ENCODE measurements at places on chromosomes 1 and 21. TPM values are rescaled to one million over a fixed set of nuclear protein-coding genes. Genes with fewer than 3 reads are reported as not detected.

DNA sequence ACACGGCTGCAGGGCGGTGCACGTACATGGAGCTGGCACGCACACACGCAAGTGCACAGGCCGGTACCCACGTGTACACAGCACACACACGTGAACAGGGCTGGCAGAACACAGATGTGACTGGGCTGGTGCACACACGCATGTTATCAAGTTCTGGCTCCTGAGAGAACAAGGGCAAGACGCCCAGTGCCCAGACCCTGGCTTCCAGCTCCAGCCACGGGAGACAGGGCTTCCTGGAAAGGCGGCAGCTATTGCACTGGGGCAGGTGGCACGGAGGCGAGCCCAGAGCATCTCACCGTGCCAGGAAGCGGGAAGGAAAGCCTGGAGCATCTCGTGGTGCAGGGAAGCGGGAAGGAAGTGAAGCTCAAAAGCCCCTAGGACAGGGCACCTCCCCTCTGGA lies 5.9 kb downstream of the SDF4 start:
- H3K4me3 ChIP-seq = no peak overlapping the region
- peaks cover 19% of the 10 kb centered on the region for H3K4me1 ChIP-seq
- no peak for DNase-seq

DNA sequence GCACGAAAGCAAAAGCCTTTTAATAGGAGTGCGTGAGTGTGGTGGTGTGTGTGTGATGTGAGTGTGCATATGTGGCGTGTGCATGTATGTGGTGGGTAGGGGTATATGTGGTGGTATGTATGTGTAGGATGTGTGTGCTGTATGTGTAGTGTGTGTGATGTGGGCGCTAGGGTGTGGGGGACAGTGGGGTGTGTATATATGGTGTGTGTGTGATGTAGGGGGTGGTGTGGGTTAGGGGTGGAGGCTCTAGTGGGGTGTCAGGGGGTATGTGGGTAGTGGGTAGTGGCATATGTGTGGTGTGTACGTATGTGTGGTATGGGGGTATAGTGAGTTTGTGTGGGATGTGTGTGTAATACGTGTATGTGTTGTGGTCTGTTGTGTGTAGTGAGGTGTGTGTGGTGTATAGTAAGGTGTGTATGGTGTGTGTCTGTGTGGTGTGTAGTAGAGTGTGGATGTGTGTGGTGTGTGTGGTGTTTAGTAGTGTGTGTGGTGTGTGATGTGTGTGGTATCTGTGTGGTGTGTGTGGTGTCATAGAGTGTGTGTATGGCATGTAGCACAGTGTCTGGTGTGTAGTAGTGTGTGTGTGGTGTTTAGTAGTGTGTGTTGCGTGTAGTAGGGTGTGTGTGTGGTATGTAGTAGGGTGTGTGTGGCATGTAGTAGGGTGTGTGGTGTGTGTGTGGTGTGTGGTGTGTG lies 86.0 kb downstream of the SYT2 start:
- peaks cover 9% of the 10 kb centered on the region for H3K27me3 ChIP-seq
- no peak overlapping the region for H3K4me3 ChIP-seq
- peaks cover 10% of the 10 kb centered on the region for H3K4me1 ChIP-seq
- H3K36me3 ChIP-seq = no peaks in the 10 kb centered on the region
- DNase-seq = no peak

- DNase-seq = peak; percentile 91
- no peaks in the 10 kb centered on the region for H3K36me3 ChIP-seq
- H3K27ac ChIP-seq = peak overlapping the region; percentile 72
- H3K4me3 ChIP-seq = no peak overlapping the region
- H3K27me3 ChIP-seq = no peaks in the 10 kb centered on the region
- peaks cover 3% of the 10 kb centered on the region for H3K4me1 ChIP-seq
Observed at GRCh38 chr1:63984257-63984929, 210.6 kb downstream of the ROR1 start.

The PLPPR5 gene
- 1.5 TPM for total RNA-seq

DNA sequence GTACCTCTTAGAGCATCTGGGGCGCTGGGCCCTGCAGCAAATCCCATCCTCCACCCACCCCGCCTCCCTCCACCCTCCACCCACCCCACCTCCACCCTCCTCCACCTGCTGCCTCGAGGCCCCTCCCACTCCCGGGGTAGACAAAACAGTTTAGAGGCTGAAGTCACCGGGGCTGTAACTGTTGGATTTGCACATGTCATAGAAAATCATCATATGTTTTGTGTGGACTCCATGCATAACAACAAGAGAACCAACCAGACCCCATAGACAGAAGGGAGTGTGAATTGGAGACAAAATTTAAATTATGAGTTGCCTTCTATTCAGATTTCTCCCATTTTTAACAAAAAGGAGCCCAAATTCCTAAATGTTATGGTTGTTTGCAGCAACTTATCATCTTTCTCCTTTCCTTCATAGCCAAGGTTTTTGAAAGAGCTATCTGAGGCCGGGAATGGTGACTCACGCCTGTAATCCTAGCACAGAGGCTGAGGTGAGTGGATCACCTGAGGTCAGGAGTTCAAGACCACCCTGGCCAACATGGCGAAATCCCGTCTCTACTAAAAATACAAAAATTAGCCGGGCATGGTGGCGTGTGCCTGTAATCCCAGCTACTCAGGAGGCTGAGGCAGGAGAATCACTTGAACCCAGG lies 28.2 kb upstream of the LGALS8 start:
- DNase-seq = no peak
- H3K27ac ChIP-seq = no peak overlapping the region
- no peaks in the 10 kb centered on the region for H3K36me3 ChIP-seq
- no peak overlapping the region for H3K4me3 ChIP-seq

DNA sequence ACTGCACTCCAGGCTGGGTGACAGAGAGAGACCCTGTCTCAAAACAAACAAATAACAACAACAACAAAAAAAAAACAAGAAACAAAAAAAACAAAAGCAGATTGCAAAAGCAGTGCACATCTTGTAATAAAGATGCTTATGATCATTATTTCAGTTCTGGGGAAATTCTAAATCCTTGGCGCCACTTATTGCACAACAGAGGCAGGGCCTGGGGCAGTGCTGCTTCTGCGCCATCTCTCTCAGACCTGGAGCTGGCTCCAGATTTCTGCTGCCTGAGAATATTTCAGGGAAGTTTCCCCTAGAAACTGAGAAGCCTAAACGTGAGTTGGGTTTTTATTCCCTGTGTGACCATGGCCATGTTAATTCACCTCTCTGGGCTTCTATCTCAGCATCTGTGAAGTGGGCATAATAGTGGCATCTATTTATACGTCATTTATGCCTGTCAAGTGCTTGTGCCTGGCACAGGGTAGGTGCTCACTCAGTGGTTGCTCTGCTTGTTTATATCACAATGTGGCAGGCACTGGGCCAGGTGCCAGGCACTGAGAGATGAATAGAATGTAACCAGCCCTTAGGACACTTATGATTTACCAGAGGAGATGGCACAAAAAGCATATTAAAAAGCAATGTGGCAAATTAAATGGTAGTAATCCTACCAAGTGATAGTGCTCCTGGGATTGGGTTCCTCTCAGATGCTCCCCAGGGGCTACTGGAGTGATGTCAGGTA lies 67.9 kb downstream of the MDM4 start:
- no peak overlapping the region for H3K27ac ChIP-seq
- no peaks in the 10 kb centered on the region for H3K27me3 ChIP-seq
- H3K36me3 ChIP-seq = no peaks in the 10 kb centered on the region
- H3K4me3 ChIP-seq = no peak overlapping the region
- peaks cover 9% of the 10 kb centered on the region for H3K4me1 ChIP-seq
- no peak for DNase-seq

GRCh38 chr21:29506947-29507346 lies 208.2 kb downstream of the BACH1 start:
- H3K27me3 ChIP-seq = no peaks in the 10 kb centered on the region
- H3K4me1 ChIP-seq = peaks cover 3% of the 10 kb centered on the region
- DNase-seq = no peak
- H3K27ac ChIP-seq = no peak overlapping the region
- no peak overlapping the region for H3K4me3 ChIP-seq

DNA sequence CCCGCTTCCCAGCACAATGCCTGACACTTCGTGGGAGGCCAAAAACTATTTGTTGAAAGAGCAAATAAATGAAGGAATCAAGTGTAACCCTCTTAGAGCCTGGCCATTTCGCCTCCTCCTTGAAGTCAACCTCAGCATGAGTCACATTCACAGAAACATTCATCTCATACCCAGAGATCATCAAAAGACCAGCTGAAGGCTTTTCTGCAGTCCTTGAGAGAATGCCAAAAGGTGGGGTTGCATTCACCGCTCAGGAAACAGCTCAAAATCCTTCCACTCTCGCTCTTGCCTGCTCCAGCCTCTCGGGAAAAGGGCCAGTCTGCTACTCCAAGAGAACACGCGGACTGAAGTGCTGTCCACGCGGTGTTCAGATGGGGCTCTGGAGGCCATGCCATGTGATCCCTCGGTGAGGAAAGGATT lies 90.0 kb downstream of the VWA5B1 start:
- no peak overlapping the region for H3K4me3 ChIP-seq
- H3K27me3 ChIP-seq = peaks cover 29% of the 10 kb centered on the region
- H3K4me1 ChIP-seq = no peaks in the 10 kb centered on the region
- no peaks in the 10 kb centered on the region for H3K36me3 ChIP-seq

DNA sequence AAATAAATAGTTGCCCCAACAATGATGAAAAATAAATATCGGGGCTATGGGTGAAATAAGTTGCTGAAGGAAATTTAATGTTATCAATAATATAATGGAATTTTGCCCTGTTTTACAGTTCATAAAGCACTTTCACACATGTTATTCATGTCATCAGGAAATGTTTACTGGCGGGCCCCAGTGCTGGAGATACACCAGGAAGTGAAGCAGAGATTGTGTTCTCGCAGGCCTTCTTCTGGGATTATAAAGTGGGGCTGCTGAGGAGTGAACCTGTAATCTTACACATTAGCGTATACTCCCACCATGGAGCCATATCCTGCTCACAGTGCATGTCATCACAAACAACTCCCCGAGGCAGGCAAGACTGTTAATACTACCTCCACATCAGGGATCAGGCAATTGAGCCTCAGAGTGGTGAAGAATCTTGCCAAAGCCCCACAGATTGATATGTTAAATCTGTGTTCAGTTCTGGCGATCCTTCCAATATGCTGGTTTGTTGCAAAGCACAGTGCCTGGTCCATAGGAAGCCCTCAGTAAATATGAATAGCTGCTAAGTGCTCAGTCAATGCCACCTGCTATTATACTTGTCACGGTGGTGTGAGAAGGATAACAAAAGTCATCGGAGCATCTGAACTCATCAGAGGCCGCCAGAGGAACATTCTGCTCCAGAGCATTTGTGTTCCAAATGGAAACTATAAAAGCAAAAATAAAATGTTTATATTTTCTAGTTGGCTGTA lies 104.4 kb upstream of the UBE2U start:
- peak; percentile 60 for DNase-seq
- H3K4me3 ChIP-seq = no peak overlapping the region
- no peak overlapping the region for H3K27ac ChIP-seq
- peaks cover 3% of the 10 kb centered on the region for H3K4me1 ChIP-seq
- no peaks in the 10 kb centered on the region for H3K36me3 ChIP-seq

DNA sequence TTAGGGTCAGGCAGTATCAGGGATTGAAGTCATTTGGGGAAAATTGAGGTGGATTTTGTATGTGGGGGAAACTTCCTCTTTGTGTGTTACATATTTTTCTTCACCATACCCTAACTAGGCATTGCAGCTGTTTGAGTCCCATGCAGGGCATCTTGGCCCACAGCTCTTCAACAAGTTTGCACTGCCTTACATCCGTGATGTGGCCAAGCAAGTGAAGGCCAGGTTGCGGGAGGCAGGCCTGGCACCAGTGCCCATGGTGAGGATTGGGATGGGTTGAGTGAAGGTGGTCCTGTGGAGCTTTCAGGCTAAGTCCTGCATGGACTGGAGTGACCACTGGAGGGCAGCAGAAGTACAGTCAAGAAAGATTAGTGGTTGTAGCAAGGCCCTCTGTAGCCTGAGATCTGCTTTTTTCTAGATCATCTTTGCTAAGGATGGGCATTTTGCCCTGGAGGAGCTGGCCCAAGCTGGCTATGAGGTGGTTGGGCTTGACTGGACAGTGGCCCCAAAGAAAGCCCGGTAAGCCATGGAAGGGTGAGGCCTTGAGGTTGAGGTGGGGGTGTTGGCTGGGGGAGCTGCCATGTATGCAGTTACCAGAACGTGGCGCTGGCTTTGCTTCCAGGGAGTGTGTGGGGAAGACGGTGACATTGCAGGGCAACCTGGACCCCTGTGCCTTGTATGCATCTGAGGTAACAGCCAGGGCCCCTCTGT lies 2.4 kb downstream of the UROD start:
- H3K36me3 ChIP-seq = peaks cover 32% of the 10 kb centered on the region
- no peaks in the 10 kb centered on the region for H3K27me3 ChIP-seq
- peak; percentile 87 for DNase-seq
- H3K27ac ChIP-seq = no peak overlapping the region

DNA sequence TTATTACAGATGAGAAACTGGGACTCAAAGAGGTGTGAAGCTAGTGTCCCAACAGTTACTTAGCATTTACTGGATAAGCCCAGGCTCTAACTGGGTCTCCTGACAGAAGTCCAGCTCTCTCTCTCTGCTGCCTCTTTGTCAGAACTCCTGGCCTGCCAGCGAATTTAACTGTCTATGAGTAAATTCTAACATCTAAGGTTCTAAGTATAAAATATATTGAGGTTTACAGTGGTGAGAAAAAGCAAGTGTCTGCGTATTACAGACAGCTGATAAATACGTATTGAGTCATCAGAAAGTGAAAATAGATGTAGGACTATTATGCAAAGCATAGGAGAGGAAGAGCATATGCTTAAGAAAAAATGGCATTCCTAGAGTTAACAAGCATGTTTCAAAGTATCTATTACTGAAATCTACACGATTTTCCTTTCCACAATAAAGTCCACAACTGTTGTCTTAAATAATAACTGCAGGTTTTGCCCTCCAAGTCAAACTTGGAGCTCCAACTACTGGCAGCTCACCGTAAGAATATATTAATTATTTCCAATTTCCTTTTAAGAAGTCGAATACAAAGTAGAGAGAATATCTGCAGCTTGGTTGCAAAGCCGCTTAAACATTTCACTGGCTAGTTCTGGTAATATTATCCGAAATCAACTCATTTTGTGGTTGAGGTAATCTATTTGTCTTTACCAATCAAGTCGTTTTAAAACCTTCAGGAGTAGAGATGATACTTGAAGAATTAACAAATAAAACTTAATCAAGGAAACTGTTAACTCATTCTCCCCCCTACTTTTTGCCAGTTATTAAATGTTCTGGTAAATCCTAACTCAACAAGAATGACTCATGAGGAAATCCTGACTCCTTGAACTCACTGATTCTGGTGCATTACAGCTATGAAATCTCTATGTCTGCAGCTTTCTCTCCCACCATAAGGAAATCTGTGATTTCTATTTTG lies 1.4 kb upstream of the RGS2 start:
- H3K27me3 ChIP-seq = no peaks in the 10 kb centered on the region
- H3K27ac ChIP-seq = peak overlapping the region; percentile 91
- H3K4me3 ChIP-seq = peak overlapping the region; percentile 92
- DNase-seq = peak; percentile 41
- peaks cover 8% of the 10 kb centered on the region for H3K4me1 ChIP-seq

GRCh38 chr1:197180252-197180878 lies 33.9 kb upstream of the ASPM start:
- H3K4me3 ChIP-seq = no peak overlapping the region
- peaks cover 3% of the 10 kb centered on the region for H3K36me3 ChIP-seq
- H3K27me3 ChIP-seq = no peaks in the 10 kb centered on the region

The KLF17 gene
- total RNA-seq = 0.13 TPM

The CFAP298 gene
- 26.0 TPM for total RNA-seq

Data from muscle of leg (tissue), 16 donors.